ENCODE measurements at places on chromosomes 2 and 18. TPM values are rescaled to one million over a fixed set of nuclear protein-coding genes. Genes with fewer than 3 reads are reported as not detected.

The DCTN1 gene
- total RNA-seq: 148 TPM

The RNMT gene
- total RNA-seq: 29.7 TPM

The PSMA8 gene
- total RNA-seq: not detected

The GCG gene
- total RNA-seq: not detected

The MOCOS gene
- 0.39 TPM for total RNA-seq

The MBD1 gene
- 67.5 TPM for total RNA-seq

The PCARE gene
- not detected for total RNA-seq

The HMSD gene
- not detected for total RNA-seq

The IL1F10 gene
- not detected for total RNA-seq

The DSG1 gene
- total RNA-seq: 1.2 TPM

The TEKT4 gene
- total RNA-seq: not detected

The IL37 gene
- not detected for total RNA-seq

The LRRC30 gene
- total RNA-seq: not detected

The DNAJC5G gene
- total RNA-seq: not detected

The CCDC121 gene
- total RNA-seq: 2.0 TPM

The CDK15 gene
- 8.5 TPM for total RNA-seq

The ADI1 gene
- total RNA-seq: 74.6 TPM

The ERFE gene
- total RNA-seq: not detected

The BCL2 gene
- 0.39 TPM for total RNA-seq

The ICA1L gene
- total RNA-seq: 2.4 TPM

The VWA3B gene
- total RNA-seq: 0.11 TPM

The FAM110C gene
- total RNA-seq: 2.4 TPM

The PDE11A gene
- total RNA-seq: under 0.01 TPM

The ABCG8 gene
- not detected for total RNA-seq

The FOXD4L1 gene
- total RNA-seq: not detected

The SCN2A gene
- total RNA-seq: 0.11 TPM

The ANKRD36 gene
- total RNA-seq: 66.0 TPM

The TXNDC2 gene
- not detected for total RNA-seq

The ASB18 gene
- not detected for total RNA-seq

The TRIM43 gene
- total RNA-seq: 0.33 TPM

The CFC1 gene
- total RNA-seq: not detected

The TFCP2L1 gene
- total RNA-seq: under 0.01 TPM

The MAP4K4 gene
- 87.8 TPM for total RNA-seq

The CCDC150 gene
- total RNA-seq: 4.8 TPM

The TMEM200C gene
- total RNA-seq: 0.11 TPM

The SIX2 gene
- total RNA-seq: 2.0 TPM

The DPP4 gene
- total RNA-seq: 83.2 TPM

The CD207 gene
- not detected for total RNA-seq
